SK-MEL-5 (cell line): ENCODE measurements at places on chromosomes 2 and 18.
A peak's percentile ranks its signal among the peaks of the same experiment; 100 is the strongest.

DNA sequence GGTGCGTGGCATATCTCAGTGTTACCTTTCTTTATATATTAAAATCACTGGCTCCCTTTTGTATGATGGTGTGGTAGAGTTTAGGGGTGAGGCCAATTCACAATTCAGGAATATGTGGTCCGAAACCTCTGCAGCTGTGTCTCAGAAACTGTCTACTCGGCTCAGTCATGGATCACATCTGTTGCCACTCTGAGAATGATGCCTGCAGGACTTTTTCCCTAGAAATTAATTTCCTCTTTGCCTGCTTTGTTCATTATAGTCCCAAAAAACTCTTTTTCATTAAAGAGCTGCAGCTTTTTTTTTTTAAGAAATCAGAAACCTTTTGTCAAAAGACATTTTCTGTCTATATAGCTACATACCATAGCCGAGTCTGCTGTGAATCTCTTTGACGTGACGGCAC is 104.9 kb upstream of the NFATC1 start:
- no peak for DNase-seq

DNA sequence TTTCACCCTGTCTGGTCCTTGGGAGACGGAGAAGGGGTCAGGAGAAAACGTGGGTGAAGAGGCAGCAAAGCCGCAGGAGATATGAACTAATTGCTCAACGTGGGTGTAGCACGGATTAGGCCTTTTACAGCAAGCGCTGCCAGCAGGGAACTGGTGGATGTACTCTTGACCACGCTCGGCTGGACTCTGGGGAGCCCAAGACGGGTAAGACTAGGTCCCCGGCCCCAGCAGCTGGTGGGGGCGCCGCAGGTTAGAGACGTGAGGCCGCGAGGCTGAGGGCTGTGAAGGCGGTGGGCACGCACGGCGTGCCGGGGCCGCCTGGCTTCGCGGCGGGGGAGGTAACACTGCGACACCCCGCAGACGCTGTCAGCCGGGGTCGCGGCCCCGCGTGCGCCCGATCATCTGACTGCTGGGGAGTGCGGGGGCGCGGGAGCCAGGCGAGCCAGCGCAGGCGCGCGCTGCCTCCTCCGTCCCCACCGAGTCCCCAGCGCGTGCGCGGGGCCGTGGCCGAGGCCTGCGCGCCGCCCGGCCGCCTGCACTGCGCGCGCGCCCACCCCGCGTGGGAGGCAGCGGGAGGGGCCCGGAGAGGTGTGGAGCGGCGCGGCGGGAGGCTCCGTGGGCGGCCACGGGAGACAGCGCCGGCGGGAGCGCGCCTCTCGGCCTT is at the start of gene CLIP4:
TSS of gene CLIP4 (plus strand) at position 470 of the 664 bp plus-strand sequence. CDS start 5,974 bp downstream, outside the sequence.
- peak; percentile 51 for DNase-seq

GRCh38 chr2:183078163-183078463 is 434 bp upstream of the DUSP19 start:
- no peak for DNase-seq

DNA sequence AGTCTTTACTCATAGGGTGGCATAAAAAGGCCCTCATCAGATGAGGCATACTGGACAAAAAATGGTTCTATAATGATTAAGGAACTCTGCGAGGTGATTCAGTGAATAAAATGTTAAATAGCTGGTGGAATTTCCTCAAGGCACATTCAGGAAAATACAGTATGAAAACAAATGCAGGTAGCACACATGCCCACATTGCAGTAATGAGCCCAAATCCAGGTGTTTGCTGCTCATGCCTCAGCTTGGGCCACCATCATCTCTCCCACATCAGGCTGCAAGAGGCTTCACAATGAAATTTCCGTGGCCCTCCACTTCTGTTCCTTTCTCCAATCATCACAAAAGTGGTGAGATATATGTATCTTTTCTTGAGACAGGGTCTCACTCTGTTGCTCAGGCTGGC is 298.3 kb downstream of the NBAS start:
- DNase-seq, result no peak

DNA sequence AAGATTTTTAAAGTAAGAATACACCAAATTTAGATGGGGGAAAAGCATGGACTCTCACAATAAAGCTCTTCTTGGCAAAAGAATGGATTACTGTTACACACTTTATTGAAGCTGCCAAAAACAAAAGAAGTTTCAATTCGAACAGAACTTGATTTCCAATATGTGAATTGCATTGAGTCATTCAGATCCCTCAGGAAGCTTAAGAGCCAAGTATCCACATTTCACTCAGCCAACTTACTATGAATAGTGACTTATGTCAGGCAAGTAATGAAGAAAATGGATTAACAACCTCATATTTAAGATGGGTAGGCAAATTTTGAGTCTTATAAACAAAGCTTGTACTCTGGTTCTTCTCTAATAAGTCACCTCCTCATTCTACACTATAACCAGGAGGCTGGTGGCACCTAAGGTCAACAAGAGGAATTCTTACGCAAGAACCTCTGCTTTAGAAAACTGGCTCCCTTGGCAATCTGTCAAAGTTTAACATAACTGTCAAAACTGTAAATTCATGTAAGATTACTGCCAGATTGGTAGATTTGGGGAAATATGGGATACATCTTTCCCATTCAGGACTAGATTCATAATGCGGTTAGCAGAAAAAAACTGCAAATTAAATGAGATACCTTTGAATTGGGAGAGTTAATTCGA is 6.0 kb downstream of the HADHA start:
- DNase-seq, result no peak

- DNase-seq, result no peak
Measured at GRCh38 chr2:28430377-28430765, 37.7 kb downstream of the FOSL2 start.

DNA sequence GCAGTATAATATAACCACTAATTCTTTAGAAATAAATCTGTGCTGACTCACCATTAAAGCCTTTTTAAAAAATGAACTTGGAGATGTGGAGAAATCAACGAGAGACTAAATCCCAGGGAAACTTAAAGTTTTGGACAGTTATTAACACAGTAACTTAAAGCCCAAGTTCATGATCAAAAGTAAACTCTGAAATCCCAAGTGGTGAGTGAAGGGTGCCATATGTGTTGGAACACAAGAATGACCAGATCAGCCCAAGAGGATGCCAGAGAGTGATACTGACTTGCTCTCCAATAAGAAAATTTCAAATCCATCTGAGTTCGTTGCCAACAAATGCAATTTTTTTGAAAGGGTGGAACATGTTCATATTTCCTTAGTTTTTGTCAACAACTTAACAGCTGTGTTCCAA is 838.1 kb upstream of the ACVR2A start:
- no peak for DNase-seq

- no peak for DNase-seq
Measured at GRCh38 chr18:33184175-33184574, 256.3 kb downstream of the CCDC178 start.

- DNase-seq, result peak; percentile 63
Measured at GRCh38 chr2:190996338-190996946, 17.5 kb downstream of the STAT1 start.

GRCh38 chr18:54396760-54397159 is 39.1 kb downstream of the C18orf54 start:
- no peak for DNase-seq

GRCh38 chr18:23169673-23170044 is 34.4 kb downstream of the CABLES1 start:
- DNase-seq, result no peak

- no peak for DNase-seq
Measured at GRCh38 chr2:219353129-219353528, 20.6 kb upstream of the RESP18 start.

DNA sequence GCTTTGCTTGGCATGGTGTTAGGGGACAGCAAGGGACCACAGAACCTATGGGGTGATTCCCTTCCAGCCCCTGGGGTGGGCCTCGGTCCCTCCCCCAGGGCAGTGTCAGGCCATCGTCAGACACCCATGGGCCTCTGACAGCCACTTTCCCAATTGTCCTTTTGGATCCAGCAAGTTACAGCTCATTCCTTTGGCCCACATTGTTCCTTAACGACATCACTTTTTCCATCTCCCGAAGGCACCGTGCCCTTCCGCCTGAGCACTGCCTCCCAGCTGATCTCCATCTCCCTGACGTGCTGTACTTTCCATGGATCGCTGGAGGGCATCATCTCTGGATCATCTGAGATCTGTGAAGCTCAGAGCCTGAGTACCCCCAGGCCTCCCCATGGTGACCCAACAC is 10.4 kb upstream of the KCNK3 start:
- no peak for DNase-seq

- no peak for DNase-seq
Measured at GRCh38 chr2:35585972-35586371, 769.6 kb upstream of the CRIM1 start.

- DNase-seq, result peak; percentile 55
Measured at GRCh38 chr2:112583497-112584133, 794 bp upstream of the CHCHD5 start.

DNA sequence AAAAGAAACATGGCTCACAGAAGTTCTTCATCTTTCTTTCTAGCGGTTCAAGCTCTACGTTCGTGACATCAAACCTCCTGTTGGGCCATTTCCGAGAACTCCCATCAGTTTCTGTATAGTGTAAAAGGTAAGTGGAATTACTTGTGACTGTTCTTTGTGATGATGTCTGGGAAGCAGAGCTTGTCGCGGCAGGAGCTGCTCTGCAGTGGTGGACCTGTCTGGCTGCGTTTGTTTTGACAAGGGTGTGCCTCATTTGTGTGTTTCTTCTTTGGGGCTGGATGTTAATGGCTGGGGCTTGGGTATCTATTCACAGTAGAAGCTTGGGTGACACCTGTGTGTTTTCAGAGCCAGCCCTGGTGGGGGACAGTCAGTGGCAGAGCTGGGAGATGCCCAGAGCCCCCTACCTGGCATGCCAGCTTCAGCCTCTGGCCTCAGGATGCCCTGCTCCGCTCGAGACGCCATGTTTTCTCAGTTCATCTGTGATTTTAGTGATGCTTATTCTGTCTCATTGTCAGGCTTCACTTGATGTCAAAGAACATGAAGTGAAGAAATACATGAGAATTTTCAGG is 59.6 kb downstream of the LDLRAD4 start:
- no peak for DNase-seq

DNA sequence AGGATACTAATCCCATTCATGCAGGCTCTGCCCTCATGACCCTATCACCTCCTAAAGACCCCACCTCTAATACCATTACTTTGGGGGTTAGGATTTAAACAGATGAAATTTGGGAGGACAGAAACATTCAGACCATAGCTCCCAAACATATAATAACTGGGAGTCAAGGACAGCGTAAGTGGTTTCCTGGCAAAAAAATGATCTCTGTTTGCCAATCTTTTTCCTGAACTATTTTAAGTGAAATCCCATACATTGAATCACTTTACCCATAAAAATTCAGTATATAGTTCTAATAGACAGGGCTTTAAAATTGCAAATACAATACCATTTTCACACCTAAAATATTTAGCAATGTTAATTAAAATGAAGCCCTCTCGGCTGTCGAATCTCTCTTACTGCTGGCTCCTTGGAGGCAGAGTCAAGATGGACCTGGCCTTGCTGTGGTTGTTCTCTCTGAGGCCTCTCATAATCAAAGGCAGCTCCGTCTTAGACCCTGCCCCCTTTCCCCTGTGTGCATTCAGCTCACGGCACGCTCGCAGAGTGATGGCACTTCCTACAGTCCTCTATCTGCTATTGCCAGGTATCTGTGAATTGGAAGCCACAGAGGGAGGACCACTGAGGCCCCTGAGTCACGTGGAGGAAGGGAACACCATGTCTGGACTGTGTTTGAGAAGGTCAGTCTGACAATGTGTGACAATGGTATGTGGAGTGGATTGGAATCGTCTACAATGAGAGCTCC is 132.3 kb downstream of the UXS1 start:
- no peak for DNase-seq

GRCh38 chr2:143934626-143935481 is 585.1 kb downstream of the ZEB2 start:
- DNase-seq, result no peak

DNA sequence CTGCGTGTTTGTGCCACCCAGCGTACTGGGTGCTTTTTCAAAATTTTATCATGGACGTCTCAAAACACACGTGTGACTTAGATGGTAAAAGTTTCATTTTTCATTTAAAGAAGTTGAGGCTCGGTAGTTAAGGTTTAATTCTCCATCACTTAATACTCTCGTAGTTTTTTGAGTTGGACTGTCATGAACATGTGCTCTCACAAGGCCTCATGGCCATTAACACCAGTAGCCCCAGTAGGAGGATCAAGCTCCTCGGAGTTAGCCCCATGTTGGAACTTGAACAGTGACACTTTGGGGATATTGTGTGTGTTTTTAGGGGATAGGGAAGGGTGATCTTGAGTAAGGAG is 15.3 kb downstream of the NMUR1 start:
- peak; percentile 30 for DNase-seq
